Cortex of kidney (tissue), 1 donor: ENCODE measurements at places on chromosomes 5 and 9.

DNA sequence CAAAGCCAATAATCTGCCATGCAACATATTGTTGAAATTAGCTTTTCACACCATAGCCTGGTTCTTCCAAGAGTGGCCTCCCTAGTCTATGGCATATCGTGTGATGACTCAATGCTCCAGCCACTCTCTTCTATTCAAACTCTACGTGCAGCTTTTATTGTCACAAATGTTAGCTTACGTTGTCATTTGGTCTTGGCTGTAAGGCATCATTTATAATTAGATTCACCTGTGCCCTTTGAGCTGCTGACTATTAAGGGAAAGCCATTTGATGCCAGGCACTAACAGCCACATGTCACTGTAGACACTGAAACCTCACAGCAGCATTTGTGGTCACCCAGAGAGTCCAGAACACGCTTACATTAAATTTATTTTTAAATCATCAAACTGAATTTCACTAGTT lies 66.8 kb downstream of the APBA1 start:
- DNase-seq, result no peak

DNA sequence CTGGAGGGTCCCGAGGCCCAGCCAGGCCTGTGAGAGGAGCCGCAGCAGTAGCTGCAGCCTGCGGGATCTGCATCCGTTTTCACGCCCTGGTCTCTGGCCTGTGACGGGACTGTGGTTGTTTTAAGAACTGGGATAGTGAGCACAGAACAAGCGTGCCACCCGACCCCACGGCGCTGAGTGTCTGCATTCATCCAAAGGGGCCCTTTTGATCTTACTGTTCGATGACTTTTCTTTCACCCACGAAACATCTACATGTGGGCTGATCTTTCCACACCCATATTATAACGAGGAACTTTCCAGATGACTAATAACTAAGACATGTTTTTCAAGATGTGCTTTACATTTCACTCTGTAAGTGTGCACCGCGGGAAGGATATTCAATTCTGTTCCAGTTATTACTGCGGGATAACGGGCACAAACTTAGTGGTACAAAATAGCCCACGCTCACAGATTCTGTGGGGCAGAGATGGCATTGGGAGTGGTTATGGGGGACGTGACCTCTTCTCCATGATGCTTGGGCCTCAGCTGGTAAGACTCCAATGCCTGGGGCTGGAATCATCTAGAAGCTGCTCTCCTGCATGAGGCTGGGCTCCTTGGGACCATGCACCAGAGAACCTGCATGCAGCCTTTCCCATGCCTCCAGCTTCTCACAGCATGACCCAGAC lies 165.0 kb downstream of the SYK start:
- DNase-seq, result no peak

DNA sequence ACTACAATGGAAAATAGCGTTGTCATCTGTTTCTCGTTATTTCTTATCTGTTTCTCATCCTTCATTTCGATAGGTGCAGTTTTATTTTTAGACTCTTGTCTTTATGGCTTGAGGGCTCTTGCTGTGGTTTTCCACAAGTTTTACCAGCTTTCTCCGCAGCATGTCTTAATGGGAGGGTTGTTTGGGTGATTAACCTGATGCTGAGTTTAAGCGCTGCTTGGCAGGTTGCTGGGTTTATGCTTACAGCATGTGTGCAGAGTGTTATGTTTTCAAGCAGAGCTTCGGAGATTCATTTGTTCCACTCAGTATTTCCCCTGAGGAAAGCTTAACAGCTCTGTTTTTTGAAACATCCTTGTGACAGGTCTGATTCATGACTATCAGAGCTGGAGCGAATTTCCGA lies 154.0 kb downstream of the SLC12A2 start:
- no peak for DNase-seq

DNA sequence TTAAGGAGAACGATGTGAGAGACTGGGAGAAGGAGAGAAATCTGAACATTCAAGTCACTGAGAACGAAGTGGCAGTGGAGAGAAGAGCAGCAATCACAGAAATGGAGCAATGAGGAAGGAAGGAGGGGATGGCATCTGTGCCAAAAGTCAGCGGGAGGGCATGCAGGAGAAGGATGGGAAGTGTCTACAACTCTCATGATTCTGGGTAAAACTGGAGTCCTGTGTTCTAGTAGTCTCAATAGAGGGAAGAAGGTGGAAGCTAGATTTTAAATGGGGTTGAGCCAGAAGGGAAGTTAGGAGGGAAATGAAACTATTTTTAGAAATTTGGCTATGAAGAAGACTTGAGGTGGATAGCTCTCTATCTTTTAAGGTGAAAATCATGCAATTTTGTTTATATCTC lies 39.1 kb upstream of the SPATA31C2 start:
- DNase-seq, result no peak

DNA sequence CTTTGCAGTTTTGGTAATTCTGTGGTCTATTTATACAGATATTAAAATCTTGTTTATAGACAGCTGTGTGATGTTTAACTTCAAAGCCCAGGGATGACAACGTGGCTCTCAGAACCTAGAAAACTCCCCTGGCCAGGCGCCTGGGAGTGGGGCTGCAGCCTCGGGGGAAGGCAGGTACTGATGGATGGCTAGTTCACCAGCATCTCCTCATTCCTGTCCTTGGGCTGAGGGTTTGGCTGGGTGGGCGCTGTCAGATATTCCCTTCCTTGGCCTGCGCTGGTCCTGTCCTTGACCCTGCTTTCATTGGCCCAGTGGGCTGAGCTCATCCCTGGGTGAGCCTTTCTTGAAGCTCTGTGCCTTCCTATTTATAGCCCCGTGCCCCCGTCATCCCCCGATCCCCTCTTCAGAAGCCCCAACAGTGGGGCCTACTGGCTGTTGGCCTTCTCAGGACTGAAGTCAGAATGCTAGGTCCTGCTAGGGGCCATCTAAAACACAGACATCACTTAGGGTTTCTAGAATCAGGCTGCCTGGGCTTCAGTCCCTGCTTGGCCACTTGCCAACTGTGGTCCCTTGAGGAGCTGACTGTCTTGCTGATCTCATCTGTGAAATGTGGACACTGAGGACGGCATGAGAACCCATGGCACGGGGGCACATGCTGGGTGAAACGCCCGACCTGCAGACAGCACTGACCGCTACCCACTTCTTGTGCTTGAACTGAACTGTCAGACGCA lies 20.9 kb downstream of the SH3GLB2 start:
- DNase-seq, result no peak

DNA sequence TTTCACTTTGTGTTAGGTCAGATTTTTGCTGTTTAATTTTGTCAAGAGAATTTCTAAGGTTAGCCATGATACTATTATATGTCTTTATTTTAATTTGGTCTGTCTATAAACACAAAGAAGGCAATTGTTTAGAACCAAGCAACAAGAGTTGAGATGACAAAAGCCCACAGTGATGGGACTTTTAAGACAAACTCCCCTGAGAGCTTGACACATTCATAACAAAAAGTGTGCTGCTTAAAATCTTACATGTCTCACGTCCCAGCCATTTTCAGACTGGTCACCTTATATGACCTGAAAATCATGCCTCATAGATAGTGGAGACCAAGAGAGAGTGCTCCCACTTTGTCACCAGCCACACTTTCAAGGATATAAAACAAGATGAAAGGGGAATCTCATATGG lies 21.6 kb upstream of the NNT start:
- DNase-seq, result no peak

- DNase-seq, result no peak
Measured at GRCh38 chr5:100900142-100900795, 2.8 kb downstream of the ST8SIA4 start.

DNA sequence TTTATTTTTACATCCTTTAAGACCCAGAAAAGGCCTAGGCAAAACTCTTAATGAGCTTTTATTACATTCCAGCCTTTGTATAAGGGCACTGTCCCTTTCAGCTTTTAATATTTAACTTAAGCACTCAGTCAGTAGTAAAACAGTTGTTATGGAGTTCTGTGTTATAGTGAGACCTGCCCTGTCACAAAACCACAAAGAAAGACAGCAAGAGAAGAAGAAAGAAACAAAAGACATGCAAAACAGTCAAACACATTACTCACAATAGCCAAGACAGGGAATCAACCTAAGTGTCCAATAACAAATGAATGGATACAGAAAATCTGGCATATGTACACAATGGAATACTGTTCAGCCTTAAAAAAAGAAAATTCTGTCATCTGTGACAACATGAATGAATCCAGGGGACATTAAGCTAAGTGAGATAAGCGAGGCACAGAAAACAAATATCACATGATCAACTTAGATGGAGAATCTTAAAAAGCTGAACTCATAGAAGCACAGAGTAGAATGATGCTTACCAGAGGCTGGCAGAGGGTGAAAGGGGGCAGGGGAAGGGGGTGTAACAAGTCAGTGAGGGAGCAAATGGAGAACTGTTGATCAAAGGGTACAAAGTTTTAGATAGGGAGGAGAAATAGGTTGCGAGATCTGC lies 63.8 kb upstream of the CCNG1 start:
- DNase-seq, result no peak
